Adrenal gland (tissue), 19 donors: ENCODE measurements at places on chromosomes 11 and 22. TPM values are rescaled to one million over a fixed set of nuclear protein-coding genes. Genes with fewer than 3 reads are reported as not detected.

DNA sequence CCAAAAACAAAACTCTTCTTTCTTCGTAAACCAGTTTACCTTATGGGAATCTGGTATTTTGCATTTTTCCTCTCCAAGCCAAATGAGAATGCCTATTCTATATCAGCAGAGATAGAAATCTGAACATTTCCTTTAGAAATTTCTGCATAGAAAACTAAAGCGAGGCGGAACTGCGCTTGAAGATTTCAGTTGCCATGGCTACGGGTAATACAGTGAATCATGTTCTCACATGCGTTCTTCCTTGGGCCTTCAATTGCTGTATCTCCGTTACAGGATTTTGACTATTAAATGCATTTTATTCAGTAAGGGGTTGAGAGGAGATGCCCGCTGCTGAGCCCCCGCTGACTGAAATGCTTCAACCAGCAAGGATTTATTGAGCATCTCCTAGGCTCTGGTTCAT, 108.2 kb upstream of the CRYBB3 start:
- DNase-seq, result no peak

DNA sequence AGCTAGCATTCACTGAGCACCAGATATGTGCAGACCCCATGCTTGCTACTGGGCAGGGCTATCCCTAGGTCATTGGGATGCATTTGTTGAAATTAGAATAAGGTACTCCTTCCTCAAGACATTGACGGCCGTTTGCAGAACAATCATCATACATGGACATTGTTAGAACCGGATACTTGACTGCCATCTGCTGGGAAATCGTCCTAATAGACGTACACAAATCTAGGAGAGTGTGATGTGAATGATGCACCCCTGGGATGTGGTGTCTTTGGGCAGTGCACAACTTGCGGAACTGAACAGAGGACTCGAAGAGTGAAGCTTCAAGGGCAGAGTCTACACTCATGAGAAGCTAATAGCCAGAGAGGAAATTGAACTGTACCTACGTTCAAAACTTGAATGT, 35.9 kb downstream of the MYO18B start:
- DNase-seq, result peak; percentile 51

- no peak for DNase-seq
These were observed 139.9 kb upstream of the NARS2 start for GRCh38 chr11:78714539-78714938.

GRCh38 chr11:64713781-64714363, 9.1 kb downstream of the NRXN2 start:
- no peak for DNase-seq

GRCh38 chr11:44348721-44349120, 38.8 kb upstream of the ALX4 start:
- DNase-seq, result no peak

- DNase-seq, result no peak
These were observed 1038.5 kb downstream of the NTM start for GRCh38 chr11:132408877-132409276.

DNA sequence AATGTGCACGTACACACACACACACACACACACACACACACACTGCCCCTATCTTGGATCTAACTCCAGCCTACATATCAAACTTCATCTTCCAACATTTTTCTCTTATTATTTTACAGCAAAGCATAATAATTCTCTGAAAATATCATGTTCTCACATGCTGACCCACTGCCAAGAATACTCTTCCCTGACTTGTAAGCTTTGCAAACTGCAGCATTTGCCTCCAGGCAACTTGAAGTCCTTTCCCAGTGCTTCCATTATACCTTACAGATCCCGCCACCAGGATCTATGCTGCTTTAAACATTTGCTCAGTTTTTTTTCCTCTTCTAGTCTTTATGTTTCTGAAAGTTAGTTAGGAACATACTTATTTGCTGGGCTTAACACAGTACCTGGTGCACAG, 483.3 kb upstream of the ARHGAP42 start:
- DNase-seq, result no peak

DNA sequence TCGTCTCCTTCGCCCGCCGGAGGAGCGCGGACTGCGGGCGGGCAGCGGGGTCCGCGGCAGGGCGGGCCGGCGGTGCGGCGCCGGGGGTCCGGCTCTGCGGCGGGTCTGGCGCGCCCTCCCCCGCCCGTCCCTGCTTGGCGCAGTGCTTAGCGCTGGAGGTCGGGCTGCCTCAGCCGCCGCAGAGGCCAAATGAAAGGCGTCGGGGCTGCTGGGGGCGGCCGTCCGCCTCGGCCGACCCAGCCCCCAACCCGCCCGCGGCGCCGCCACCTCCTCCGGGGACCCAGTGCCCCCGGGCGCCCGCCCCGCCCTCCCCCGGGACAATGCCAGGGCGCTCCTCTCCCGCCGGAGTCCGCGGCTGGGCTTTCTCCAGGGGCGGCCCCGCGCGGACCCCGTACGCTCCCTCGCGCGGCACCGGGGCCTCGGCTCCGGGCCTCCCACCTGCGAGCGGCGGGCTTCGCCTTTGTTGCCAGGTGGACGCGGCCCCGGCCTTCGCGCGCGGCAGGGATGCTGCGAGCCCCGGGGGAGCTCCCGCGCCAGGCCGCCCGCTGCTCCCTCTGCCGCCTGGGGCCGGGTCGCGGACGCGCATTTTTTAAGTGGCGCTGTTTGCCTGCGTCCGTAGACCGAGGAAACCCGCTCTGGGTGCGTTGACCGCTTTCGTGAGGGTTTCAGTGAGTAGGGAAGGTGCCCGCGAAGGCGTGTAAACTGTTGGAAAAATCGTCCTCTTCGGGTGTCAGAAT, 583 bp downstream of the APLP2 start:
- DNase-seq, result peak; percentile 63

GRCh38 chr11:128725630-128726319, 31.9 kb downstream of the FLI1 start:
- peak; percentile 18 for DNase-seq

- no peak for DNase-seq
These were observed 4.9 kb downstream of the LGALS1 start for GRCh38 chr22:37680191-37680851.

DNA sequence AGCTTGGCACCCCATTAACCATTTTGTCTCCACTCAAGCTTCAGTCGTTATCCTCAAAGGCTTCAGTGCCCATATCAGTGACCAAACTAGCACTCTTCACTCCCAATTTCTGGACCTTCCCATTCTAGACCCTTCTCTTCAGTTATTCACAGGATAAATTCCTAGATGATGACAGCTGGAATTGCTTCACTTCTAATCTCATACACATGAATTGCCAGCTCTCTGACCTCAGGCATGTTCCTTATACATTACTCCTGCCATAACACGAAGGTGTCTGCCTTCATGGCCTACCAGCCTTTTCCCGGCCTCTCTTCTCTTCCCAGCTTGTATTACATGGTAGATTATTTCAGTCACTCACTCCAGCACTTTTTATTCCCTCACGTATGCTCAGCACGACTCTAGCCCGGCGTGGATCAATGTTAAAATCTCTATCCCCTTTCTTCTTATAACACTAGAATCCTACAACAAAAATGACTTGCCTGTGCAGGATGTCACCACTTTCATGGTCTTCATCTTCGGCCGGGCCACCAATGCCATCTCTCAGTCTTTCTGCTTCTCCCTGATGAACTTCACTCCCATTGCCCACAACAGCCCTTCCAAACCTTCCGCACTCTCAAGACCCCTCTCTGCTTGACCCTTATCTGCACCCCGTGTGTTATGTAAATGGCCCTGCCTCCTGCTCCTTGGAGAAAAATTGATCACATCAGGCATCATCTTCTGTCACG, 36.9 kb downstream of the EIF3F start:
- no peak for DNase-seq

DNA sequence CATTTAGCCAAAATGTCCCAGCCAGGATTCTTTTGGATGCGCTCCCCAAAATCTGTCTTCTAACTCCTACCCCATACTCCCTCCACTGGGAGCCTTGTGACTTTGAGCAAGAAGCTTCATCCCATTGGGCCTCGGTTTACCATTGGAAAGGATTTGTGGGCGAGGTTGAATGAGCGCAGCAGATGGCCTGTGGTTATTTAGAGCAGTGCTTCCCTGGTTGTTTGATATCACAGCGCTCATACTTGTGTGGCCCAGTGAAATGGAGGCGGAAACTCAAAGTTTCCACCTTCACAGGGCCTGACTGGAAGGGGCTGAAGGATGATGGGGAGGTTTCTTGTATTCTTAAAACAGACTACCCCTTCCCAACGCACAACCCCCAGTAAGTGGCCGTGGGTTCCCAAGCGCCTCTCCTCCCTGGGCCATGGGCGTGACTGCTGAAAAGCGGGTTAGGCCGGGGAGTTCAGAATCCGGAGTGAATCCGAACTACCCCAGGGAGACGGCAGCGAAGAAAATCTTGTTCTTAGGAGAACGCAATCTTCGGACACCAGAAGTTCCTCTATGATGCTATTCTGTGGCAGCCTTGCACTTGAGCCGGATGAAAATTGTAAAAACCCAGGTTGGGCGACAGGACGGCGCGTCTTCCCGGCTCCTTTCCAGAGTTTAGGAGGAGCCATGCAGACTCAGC, 1.2 kb upstream of the ATF4 start:
- no peak for DNase-seq

DNA sequence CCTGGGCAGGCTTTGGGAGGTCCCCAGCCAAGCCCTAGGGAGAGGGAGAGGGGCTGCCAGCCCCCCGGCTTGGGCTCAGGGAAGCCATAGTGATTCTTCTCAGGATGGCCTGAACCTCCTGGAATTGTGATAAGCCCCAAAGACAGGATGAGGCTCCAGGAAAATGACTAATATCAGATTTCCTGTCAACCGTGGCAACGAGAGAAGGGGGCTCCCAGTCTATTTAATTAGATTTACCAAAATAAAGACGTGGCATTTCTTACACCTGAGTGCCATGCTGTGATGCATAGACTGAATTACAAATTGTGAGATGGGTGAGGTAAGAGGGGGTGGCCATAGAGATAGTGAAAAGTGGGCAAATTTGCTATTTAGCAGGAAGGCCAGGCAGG, 20.4 kb downstream of the SERPINH1 start:
- DNase-seq, result no peak

- DNase-seq, result no peak
These were observed 46.5 kb upstream of the SORL1 start for GRCh38 chr11:121405646-121406045.

- DNase-seq, result no peak
These were observed 36.8 kb downstream of the KCNC1 start for GRCh38 chr11:17771415-17771814.

DNA sequence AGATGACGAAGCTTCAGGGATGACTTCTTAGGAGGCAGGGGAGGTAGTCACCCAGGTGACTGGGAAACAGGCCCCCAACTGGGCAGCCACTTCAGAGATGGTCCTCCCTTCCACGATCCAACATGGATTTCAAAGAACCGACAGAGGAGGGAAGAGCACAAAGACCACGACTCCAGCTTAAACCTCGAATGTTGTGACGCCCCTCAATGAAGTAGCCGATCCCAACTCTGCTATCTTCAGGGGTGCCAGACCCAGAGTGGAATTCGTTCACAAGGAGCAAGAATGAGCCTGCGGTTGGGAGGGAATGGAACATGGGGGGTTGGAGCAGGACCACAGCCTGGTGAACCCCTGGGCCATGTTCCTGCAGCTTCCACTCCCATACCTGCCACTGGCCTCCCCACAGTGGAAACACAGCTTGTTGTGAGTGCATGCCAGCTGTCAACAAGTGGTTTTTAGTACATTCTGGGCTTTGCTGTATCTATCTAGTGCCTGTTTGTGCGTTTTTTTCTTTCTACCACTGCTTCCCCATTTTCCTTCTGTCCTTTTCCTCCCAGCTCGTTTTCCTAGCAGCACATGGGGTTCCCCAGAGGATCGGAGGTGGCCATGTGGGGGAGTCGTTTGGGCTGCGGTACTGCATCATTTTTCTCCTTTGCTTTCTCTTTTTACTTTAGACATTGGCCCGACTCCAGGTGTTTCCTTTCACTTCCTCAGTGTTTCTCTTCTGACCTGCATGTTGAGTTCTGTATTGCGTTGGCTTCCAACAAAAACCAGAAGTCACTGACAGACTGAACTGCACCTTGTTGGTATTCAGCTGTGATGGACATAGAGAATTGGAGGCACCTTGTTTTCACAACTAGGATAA, 65.8 kb downstream of the MORC2 start:
- no peak for DNase-seq

Gene OR5A1
- polyA plus RNA-seq, result not detected

Gene KCTD14
- polyA plus RNA-seq, result 19.6 TPM

Gene RPS6KA4
- polyA plus RNA-seq, result 29.8 TPM

Gene BAIAP2L2
- 0.09 TPM for polyA plus RNA-seq

Gene C11orf91
- polyA plus RNA-seq, result not detected

Gene CARNS1
- polyA plus RNA-seq, result 0.51 TPM

Gene MPEG1
- polyA plus RNA-seq, result 4.5 TPM
